ENCODE measurements at places on chromosomes 2 and 18.

DNA sequence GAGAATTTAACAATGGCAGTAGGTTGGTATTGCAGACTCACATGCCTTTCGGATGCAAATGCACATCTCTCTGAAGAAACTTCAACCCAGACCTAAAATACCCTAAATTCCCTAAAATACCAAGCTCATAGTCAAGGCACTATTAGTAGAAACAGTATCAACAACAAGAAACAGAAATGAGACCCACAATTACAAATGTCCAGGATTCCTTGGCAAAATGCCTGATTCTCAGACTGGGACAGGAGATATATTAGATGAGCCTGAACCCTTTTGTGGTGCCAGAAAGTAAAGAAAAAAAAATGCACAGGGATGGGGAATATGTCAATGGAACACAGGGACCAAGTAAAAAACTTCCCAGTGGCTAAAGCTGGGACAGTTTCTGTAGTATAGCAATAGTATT is 77.2 kb downstream of the NAT8 start:
- DNase-seq: no peak

- DNase-seq: no peak
Observed at GRCh38 chr2:45746888-45747287, 95.4 kb downstream of the PRKCE start.

DNA sequence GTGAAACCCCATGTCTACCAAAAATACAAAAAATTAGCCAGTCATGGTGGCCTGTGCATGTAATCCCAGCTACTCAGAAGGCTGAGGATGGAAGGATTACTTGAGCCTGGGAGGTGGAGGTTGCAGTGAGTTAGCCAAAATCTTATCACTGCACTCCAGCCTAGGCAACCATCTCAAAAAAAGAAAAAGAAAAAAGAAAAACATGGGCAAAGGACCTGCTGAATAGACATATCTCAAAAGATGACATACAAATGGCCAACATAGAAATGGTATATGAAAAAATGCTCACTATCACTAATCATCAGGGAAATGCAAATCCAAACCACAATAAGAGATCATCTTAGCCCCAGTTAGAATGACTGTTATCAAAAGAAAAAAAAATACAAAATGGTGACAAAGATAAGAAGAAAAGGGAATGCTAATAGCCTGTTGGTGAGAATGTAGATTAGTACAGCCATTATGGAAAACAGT is 1.4 kb upstream of the TGOLN2 start:
- DNase-seq: no peak

DNA sequence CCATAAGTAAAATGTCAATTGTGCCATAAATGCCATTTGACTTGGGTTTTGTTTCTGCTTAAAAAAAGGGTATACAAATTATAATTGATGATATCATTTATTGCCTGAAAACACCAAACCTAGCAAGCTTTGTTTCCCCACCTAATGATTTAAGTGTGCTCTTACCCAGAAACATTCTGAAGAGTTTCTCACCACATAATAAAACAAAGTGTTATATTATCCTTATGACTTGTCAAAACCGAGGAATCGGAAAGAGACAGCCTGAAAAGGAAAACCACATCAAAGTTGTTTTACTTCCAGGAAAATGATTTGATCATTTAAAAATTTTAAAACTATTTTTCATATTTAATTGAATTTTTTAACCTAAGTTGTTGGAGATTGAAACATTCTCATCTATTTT is 170.5 kb upstream of the SLC39A10 start:
- DNase-seq: no peak

DNA sequence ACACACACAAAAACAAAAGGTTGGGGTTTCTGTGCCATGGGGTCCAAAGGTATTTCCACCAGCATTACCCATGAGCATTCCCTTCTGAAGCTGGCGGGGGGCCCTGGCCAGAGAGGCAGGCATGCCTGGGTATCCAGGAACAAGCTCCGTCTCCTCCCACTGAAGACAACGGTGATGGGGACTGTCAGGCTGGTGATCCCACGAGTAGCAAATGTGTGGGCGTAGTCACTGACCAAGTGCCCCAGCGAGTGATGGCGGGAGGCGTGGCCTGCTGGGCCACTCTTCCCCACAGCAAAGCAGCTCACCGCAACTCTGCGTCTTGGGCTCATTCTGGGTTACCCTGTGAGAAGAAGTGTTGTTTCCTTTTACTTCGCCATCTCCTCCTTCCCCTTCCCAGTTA is 270.6 kb downstream of the CDCA7 start:
- no peak for DNase-seq

GRCh38 chr2:53006980-53007379 is 760.6 kb upstream of the CHAC2 start:
- no peak for DNase-seq

- no peak for DNase-seq
Observed at GRCh38 chr18:58397385-58398132, 231.3 kb downstream of the ALPK2 start.

GRCh38 chr2:41870265-41870585 is 177.6 kb upstream of the PKDCC start:
- DNase-seq: no peak

DNA sequence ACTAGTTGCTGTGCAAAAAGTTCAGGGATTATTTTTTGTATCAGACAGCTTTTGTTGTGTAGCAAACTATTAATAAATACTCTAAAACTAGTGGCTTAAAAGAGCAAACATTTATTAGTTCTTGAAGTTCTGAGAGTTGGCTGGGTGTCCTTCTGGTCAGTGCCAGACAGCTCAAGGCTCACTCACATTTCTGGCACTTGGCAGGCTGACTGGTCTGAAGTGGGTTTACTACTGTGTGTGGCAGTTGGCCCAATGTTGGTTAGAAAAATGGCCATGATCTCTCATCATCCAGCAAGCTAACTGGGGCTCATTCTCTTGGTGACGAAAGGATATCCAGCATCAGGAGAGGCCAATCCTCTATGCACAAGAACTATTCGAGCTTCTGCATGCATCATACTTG is 71.4 kb upstream of the ZNF385B start:
- DNase-seq: no peak

DNA sequence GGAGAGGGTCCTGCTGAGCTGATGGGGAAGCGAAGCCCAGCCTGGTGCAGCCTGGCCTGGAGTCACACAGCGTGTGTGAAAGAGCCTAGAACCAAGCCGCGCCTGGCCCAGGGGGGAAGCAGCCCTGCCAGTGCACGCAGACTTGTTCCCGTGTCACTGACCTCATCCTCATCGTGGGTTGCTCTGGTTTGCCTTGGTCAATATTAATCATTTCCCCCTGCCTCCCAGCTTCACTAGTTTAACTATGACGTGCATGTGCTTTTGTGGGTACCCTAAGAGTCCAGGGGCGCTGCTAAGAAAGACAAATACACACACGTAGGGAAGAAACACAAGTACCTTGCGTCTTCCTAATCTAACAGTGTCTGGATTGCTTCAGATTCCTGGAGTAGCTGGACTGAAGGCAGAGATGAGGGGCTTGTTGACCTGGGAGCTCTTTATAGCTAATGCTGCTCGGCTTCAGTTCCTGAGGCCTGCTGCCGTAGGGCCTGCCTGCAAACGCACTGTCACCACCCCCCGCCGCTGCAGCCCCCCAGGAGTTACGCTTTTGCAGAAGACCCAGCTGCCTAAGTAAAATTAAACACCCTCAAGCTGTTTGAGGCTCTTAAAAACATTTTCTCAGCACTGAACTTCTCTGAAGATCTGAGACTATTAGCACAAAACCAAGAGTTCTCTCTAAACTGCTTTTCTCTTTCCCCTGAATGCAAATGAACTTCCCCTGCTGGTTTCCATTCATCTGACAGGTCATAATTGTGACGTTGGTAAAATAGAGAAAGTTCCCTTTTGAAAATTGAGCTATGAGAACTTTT is 159.2 kb downstream of the FAM210A start:
- DNase-seq: no peak

GRCh38 chr2:129256642-129257041 is 722.8 kb upstream of the RAB6C start:
- no peak for DNase-seq

- no peak for DNase-seq
Observed at GRCh38 chr2:233980955-233981561, 63.9 kb downstream of the TRPM8 start.

DNA sequence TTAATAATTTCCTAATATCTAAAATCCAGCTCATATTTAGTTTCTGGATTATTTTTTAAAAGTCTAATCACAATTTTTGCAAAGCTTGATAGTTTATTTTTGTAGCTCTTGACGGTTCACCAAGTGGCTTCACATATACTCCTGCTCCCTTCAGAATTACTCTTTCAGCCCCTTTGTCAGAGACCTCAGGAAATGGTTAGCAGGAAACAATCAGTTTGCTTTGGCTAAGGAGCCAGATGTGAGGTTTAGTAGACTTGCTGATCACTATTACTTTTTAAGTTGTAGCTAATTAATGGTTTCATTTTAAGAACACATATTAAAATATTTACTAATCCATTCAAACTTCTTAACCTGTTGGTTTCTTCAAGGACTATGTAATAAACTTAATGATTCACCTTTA is 2.3 kb downstream of the RBBP8 start:
- no peak for DNase-seq

DNA sequence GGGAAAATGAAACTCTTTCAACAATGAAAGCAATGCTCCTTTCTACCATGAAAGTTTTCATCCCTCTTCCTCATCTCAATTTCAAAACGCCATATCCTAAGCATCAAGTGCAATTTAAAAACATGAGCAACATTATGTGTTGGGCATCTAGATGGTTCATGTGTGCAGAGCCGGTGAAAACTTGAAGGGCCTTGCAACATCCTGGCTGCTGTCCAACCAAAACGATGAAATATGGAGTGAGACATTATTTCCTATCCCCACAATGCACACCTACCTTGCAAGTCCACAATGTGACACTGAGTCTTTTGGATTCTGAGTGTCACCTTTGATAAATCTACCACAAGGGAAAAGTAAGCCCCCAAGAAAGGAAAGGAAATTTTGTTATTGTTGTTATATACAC is 110.0 kb downstream of the NCKAP5 start:
- no peak for DNase-seq

DNA sequence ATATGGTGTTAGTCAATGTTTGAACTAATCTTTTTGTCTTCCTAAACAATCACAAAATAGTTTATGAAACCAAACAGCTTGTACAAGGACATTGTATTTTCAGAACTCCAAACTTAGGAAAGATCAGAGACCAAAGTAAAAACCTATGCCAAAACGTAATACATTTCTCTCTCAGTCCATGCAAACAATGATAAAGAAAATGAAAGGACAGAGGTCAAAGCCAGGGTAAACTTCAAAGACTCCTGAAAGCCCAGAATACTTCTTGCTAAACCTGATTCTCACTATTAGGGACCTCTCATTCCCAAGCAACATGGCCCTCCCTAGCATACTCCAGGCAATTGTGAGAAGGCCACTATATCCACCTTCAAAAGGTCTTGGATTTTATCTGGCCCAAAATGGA is 105.1 kb upstream of the GALNT5 start:
- no peak for DNase-seq

- no peak for DNase-seq
Observed at GRCh38 chr2:102342888-102343287, 12.7 kb upstream of the IL18R1 start.

DNA sequence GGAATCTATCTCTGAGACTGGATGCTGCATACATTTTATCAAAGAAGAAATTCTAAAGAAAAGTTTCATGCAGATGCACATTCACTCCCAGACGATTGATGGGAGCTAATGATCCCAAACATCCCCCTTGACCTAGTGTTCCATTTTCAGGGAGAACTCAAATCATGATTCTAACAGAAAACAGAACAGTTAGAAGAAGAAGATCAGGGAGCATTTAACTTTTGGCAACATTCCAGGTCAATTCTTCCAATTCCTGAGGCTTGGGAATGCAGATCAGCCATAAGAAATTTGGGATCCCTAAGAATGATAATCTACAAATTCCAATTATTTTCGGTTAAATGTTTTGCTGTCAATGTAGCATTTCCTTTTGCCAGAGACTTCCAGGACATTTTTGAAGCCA is 96.6 kb downstream of the CPO start:
- no peak for DNase-seq

GRCh38 chr2:127586136-127586535 is 50.7 kb downstream of the MYO7B start:
- DNase-seq: no peak

GRCh38 chr2:121670181-121670580 is 20.9 kb upstream of the CLASP1 start:
- no peak for DNase-seq

GRCh38 chr18:23585897-23586248 is 433 bp downstream of the NPC1 start:
- no peak for DNase-seq

GRCh38 chr2:23241121-23241520 is 143.9 kb upstream of the KLHL29 start:
- no peak for DNase-seq
